Type B pancreatic cell (in vitro differentiated cells): ENCODE measurements at places on chromosomes 1 and 21. TPM values are rescaled to one million over a fixed set of nuclear protein-coding genes. Genes with fewer than 3 reads are reported as not detected.

Gene SLFNL1
- total RNA-seq = 0.14 and 0.60 TPM in 2 replicates

Gene PAQR6
- total RNA-seq = 9.2 and 19.0 TPM in 2 replicates

Gene ADAM30
- not detected in 2 replicates for total RNA-seq

Gene ASH1L
- total RNA-seq = 40.7 and 43.7 TPM in 2 replicates

Gene KLF17
- total RNA-seq = not detected in 2 replicates

Gene TSPAN2
- total RNA-seq = 29.6 and 32.4 TPM in 2 replicates

Gene ZNHIT6
- total RNA-seq = 15.2 and 19.3 TPM in 2 replicates

Gene RUNX3
- 0.41 TPM in 1 of 2 replicates, not detected in the other for total RNA-seq

Gene HEYL
- total RNA-seq = 0.83 and 4.3 TPM in 2 replicates

Gene CD84
- not detected in 2 replicates for total RNA-seq

Gene PER3
- total RNA-seq = 4.5 and 7.1 TPM in 2 replicates

Gene ST6GALNAC5
- 21.1 and 36.6 TPM in 2 replicates for total RNA-seq

Gene ACAP3
- total RNA-seq = 93.9 and 103 TPM in 2 replicates

Gene BEND5
- 4.4 and 10.6 TPM in 2 replicates for total RNA-seq

Gene ROR1
- 14.9 and 32.0 TPM in 2 replicates for total RNA-seq

Gene DISP1
- 4.9 and 15.8 TPM in 2 replicates for total RNA-seq

Gene CACNA1S
- 0.12 TPM in 1 of 2 replicates, not detected in the other for total RNA-seq

Gene KCNK2
- 2.8 and 7.1 TPM in 2 replicates for total RNA-seq

Gene FCRL5
- total RNA-seq = 0.24 TPM in 1 of 2 replicates, not detected in the other

Gene TCHH
- total RNA-seq = 0.07 and 7.0 TPM in 2 replicates

Gene FCAMR
- total RNA-seq = not detected in 2 replicates

Gene KCNJ10
- total RNA-seq = not detected in 2 replicates

Gene FNDC5
- 20.0 and 49.9 TPM in 2 replicates for total RNA-seq

Gene AJAP1
- total RNA-seq = 4.8 and 9.5 TPM in 2 replicates

Gene ALX3
- total RNA-seq = 1.4 and 19.8 TPM in 2 replicates

Gene TRIM46
- total RNA-seq = 2.0 and 8.1 TPM in 2 replicates

Gene PCP4L1
- 1.0 and 3.4 TPM in 2 replicates for total RNA-seq

Gene C1QTNF12
- total RNA-seq = 2.5 TPM in 2 replicates

Gene CDK18
- 9.6 and 19.3 TPM in 2 replicates for total RNA-seq

Gene OR2T33
- not detected in 2 replicates for total RNA-seq

Gene ASCL5
- not detected in 2 replicates for total RNA-seq

Gene S100A14
- 139 and 266 TPM in 2 replicates for total RNA-seq

Gene OR14I1
- total RNA-seq = not detected in 2 replicates

Gene KCNK1
- total RNA-seq = 13.7 and 18.7 TPM in 2 replicates
